ENCODE measurements at places on chromosomes 3 and 15.

GRCh38 chr3:72258361-72259141 lies 473.6 kb upstream of the PROK2 start:
- DNase-seq = no peak

DNA sequence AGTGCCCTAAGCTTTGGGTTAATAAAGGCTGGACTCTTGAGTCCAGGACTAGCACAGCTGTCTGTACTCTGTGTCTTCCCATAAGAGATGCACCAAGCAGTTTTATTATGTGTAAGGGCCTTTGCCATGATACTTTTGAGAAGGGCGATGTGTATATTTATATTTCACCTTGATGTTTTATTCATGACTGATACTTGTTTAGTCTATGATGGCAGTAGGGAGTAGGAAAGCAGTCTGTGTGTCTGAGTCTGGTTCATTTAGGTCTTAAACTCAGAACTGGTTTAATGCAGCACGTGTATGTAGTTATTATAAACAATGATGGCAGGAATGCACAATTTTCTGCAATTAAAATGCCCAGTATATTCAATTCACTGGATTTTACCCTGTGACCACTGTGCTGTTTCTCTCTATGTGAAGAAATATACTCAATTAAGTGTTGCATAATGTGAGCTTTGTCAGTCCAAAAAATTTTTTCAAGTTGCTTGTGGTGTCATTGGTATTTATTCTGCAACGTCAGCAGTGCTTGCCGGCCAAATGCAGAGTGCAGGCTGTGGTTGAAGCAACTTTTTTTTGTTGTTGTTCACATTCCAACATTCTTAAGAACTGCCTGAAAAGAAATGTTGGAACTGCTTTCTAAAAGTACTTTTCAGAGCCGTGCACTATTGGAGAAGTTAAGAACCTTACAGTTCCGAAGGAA lies 423.7 kb upstream of the SEMA6D start:
- DNase-seq = peak; percentile 12

GRCh38 chr3:179147873-179148615 lies at the start of gene PIK3CA:
Gene PIK3CA, plus strand, starts transcription at chr3:179148357. Its CDS starts 50,469 bp downstream, at chr3:179198826.
- DNase-seq = peak; percentile 96

GRCh38 chr15:74540161-74540760 lies 759 bp upstream of the ARID3B start:
- no peak for DNase-seq

GRCh38 chr3:189404024-189404423 lies 227.2 kb upstream of the TP63 start:
- no peak for DNase-seq

DNA sequence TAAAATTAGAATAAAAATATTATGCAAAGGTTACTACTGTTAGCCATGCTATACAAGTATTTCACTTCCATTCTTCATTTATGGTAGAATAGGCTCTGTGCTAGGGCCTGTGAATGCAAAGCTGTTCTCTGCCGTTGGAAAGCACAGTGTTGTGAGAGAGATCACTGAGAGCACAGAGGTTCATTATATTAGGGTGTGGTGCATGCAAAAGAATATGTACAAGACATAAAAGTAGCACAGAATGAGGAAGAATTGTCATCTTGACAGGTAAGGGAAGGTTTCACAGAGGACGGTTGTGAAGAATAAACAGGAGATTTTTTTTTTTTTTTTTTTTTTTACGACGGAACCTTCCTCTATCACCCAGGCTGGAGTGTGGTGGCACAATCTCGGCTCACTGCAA lies 25.2 kb upstream of the FNDC3B start:
- no peak for DNase-seq

- no peak for DNase-seq
Observed at GRCh38 chr3:156493887-156494286, 61.0 kb downstream of the SSR3 start.

DNA sequence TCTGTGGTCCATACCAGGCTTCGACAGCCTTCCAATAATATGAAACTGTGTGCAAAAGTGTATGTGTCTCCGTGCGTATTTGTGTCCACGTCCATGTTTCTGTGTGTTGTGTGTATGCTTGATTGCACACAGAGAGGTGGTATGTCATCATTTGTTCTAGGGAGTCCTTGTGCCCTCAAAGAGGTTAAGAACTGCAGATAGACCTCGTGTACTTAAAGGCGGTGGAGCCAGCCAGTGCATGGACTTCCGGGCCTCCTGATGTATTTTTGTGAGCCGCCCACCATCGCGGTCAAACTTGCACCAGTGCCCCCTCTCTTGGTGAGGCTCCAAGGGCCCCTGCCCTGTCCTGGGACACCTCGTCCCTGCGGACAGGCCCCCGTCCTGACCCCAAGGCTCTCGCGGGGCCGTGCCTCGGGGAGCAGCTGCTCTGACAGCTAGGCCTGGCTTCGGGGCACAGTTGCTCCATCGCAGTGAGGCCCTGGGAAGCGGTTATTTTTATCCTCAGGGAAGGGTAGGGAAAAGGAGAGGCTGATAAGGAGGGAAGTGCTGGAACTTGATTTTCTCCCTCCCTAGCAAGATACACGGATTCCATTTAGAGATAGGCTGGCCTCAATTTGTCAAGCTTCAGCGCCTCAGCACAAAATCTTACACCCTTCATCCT lies 1.2 kb upstream of the RYK start:
- DNase-seq = no peak

- DNase-seq = no peak
Observed at GRCh38 chr3:4078903-4079302, 224.3 kb upstream of the SETMAR start.

- no peak for DNase-seq
Observed at GRCh38 chr3:160130071-160130470, 95.2 kb upstream of the C3orf80 start.

DNA sequence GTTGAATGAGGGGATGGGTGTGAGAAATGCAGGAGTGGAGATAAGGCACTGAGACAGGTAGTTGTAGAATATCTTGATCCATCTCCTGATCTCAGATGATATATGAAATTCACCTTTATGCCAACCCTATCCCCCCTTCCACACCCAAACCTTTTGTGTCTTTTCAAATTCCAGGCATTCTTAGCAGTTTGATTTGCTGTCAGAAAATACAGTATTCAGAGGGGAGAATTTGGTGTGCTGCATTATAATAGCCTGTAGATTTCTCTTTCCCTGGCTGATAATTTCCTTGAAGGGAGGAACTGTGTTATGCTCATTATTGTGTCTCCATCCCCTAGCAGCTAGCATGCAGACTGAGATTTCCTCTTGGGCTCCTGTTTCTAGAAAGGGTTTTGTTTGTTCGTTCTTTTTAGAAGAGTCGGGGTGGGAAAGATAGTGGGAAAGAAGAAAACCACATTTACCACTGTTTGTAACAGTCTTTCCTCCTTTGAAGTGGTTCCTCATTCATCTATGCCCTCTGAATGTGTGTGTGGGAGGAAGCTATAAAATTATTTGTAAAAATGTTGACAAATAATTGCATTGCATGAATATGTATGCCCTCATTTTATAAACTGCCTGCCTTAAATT lies 373.4 kb downstream of the DIPK2A start:
- no peak for DNase-seq

DNA sequence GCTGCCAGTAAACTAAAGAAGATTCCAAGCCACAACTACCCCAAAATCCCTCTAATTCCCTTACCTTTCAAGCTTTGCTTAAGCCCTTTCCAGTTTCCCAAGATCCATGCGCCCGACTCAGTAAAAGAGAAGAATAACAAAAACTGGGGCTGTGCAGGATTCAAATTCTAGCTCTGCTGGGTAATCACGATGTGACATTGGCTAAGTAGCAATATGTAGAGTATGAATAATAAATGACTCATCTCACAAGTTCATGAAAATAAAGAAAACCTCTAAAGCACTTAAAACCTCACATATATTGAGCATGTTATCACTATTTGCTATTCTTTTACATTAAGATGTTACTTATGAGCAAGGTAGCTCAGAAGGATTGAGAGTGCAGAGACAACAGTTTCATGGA lies 522.2 kb upstream of the ZNF717 start:
- DNase-seq = no peak

GRCh38 chr15:82143390-82144385 lies 97.9 kb upstream of the MEX3B start:
- no peak for DNase-seq

- DNase-seq = peak; percentile 76
Observed at GRCh38 chr3:42159706-42160472, 68.7 kb downstream of the TRAK1 start.

- DNase-seq = peak; percentile 33
Observed at GRCh38 chr15:93467337-93467736, 378.3 kb upstream of the RGMA start.

DNA sequence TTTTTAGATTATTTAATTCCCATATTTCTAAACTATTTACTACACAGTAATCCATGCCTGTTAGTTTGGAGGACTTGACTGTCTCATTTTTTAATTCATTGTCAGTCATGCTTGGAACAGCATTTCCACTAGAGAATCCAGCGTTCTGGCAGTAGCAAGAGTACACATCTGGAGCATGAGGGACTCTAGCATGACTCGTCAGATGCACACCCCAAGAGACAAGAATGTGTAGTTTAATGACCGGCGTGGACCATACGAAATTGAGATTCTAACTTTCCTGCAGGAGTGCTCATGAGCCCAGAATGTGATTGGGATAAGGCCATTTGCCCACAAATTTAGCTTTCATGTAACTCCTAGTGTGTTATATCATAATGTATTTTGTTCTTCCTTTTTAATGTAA lies 48.9 kb downstream of the ASB7 start:
- DNase-seq = no peak

- DNase-seq = no peak
Observed at GRCh38 chr3:119747357-119747756, 34.5 kb upstream of the NR1I2 start.

DNA sequence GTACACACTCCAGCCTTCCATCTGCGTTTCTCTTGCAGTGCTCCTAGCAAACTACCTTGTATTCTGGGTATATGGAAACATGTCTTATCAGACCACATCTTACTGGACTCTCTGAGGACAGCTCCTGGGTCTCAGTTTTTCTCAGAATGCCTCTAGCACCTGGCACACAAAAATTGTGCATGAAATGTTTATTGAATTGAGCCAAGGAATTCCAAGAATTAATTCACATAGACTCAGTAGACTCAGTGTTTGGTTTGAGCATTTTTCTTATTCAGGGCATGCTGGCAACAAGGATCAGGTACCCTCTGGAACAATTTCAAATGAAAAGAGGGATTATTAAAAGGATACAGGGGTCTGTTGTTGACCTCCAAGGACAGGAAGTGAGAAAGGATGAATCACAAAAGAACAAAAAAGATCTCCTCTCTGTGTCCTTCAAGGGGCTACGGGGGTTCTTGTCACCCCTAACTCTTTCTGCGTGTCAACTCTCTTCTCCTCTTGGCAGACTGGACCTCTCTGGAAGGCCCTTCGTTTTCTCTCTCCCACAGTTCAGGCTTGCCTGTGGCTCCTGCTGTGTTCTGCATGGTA lies 270.0 kb upstream of the HES1 start:
- no peak for DNase-seq

- DNase-seq = peak; percentile 55
Observed at GRCh38 chr3:47163169-47164006, 525 bp downstream of the SETD2 start.

- DNase-seq = no peak
Observed at GRCh38 chr3:94043285-94043684, 14.9 kb upstream of the STX19 start.

GRCh38 chr3:50325497-50326181 lies 2.4 kb downstream of the TUSC2 start:
- DNase-seq = no peak

GRCh38 chr15:80526556-80527340 lies 122.6 kb downstream of the ARNT2 start:
- no peak for DNase-seq

Measured in body of pancreas (tissue), 4 donors.